ENCODE measurements at places on chromosomes 4 and X.

DNA sequence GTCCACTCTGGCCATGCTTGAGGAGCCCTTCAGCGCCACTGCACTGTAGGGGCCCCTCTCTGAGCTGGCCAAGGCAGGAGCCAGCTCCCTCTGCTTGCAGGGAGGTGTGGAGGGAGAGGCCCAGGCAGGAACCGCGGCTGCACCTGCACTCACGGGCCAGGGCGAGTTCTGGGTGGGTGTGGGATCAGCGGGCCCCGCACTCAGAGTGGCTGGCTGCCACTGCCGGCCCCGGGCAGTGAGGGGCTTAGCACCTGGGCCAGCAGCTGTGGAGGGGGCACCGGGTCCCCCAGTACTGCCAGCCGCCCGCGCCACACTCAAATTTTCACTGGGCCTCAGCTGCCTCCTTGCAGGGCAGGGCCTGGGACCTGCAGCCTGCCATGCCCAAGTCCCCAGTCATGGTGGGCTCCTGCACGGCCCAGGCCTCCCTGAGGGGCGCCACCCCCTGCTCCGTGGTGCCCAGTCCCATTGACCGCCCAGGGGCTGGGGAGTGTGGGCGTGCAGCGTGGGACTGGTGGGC lies 347.2 kb upstream of the SPOCK3 start:
- DNase-seq, result no peak

DNA sequence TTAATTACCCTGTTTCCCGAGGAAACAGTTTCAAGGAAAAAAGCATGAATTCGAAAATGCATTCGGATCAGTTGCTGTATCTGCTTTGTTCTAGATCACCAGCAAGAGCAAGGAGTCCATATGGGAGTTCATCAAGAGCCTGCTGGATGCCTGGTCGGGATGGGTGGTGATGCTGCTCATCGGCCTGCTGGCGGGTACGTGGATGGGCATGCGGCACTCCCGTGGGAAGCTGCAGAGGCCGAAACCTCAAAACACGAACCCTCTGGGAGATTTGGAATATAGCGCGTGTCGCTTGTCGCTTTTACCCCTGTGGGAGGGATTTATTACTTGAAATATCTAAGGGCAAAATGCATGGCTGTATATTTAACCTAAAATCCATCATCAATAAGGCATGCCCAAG lies 30.6 kb downstream of the CLCN4 start:
- no peak for DNase-seq

GRCh38 chr4:159284113-159284512 lies 181.2 kb downstream of the RAPGEF2 start:
- no peak for DNase-seq

DNA sequence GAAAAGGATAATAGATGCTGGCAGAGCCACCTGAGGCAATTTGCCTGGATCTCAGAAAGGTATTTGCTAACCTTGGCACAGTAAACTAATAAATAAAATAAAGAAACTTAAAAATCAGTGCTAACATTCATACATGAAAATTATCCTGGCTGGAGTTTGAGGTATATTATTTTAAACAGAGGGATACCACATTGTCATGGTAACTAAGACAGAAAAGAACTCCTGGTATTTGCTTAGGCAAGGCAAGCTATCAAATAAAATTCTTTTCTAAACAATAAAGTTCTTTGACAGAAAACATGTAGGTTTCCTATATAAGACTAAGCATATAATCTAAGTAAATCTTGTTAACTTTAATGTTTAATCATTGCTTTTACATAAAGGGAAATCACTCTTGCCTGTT lies 218.8 kb downstream of the MAGEB17 start:
- DNase-seq, result no peak

DNA sequence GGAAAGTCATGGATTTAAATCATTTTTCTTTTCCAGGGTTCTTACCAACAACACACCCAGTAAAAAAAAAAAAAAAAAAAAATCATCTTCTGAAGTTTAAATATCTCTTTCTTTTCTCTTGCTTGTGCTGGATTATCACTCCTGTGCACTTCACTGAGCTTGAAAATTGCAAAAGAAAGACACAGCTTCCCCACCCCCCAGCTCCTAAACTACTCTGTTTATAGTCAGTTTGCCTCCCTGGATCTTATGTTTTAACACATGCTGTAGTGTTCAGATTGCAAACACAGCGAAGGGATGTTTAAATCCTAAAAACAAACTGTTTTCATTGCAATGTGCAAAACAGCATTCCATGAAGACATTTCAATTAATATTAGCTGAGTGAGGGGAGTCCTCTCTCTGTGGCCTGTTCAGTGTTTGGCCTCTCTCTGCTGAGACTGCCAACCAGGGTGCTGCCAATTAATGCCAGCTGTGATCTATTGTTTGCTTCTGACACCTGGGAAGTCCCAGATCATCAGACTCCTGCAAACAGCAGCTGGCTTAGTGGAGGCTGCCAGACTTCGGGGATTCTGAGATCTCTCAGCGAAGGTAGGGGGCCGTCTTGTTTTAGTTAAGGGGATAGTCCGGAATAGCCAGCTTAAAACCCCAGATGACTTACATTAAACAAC lies 171.1 kb upstream of the PITX2 start:
- no peak for DNase-seq

- DNase-seq, result no peak
These were observed 50.0 kb downstream of the CCNI start for GRCh38 chr4:77025643-77026321.

- no peak for DNase-seq
These were observed 132.5 kb upstream of the ZCCHC13 start for GRCh38 chrX:74171465-74171864.

GRCh38 chr4:162323919-162324318 lies 160.1 kb upstream of the FSTL5 start:
- DNase-seq, result no peak

DNA sequence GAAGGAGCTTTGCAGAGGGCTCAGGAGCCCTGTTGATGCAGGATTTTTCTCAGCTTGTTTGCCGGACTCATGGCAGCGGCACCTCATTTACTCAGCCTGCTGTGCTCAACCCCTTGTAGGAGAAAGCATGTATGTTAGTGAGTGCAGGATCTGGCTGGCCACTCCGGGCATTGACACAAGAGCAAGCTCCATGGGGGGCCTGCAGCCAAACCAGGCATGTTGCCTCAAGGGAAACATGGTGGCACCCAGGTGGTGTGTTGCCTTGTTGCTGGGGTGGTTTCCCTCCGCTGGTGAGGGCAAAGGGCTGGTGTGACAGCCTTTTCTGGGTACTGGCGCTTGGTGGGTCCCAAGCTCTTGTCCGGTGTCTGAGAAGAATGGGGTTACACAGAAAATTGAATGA lies 189.3 kb upstream of the ANXA3 start:
- DNase-seq, result no peak

DNA sequence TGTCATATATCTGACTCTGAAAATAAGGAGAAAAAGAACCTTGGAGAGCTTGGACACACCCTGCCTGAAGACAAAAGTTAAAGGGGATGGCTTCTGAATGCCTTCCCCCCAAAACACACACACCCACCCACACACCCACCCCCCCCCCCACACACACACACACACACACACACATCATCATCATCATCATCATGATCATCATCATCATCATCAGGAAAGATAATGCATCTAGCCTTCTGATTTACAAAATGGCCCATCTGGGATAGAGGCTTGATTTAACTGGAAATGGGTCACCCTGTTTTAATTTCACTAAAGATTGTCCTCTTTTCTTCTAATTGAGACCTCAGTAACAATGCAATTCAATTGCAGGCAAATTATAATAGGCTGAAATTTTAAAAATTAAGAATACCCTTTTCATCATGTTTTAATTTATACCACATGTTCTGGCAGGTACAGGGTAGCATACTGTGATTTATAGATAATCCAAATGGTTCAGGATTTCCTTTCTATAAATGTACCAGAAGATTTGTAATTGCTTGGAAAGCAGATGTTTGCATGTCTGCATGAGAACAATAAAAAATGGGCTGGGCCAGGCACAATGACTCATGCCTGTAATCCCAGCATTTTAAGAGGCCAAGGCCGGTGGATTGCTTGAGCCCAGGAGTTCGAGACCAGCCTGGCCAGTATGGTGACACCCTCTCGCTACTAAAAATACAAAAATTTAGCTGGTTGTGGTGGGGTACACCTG lies 56.5 kb downstream of the TRIM2 start:
- no peak for DNase-seq

DNA sequence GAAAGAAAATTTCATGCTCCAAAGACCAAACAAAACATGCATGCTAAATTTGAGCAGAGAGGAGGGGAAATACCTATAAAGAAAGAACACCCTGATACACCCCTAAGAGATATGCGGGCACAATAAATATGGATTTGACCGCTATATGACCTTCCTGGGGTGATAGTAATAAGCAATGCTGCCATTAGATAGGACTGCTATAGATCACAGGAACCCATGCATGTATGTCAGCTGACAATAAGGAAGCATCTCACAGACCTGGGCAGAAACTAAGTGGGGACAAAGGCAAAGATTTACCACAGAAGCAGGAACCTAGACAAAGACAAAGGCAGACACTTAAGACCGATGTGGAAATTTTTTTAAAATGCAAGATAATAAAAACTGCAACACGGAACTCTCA lies 21.3 kb downstream of the ZNF721 start:
- DNase-seq, result no peak

- no peak for DNase-seq
These were observed 434.7 kb downstream of the GRIA2 start for GRCh38 chr4:157655096-157655809.

GRCh38 chrX:149456476-149457245 lies 48.4 kb downstream of the IDS start:
- DNase-seq, result no peak

DNA sequence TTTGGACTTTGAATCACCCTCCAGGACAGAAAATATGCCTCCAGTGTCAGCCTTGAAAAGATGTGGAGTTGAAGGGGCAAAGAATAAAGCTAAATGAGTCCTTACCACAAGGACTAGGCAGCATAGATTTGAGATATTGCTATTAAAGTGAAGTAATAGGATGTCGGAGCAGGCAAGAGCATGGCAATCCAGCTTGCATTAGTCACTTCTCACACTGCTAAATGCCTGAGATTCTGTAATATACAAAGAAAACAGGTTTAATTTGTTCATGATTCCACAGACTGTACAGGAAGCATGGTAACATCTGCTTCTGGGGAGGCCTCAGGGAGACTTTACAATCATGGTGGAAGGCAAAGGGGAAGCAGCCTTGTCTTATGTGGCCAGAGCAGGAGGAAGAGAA lies 109.8 kb upstream of the PCDH7 start:
- no peak for DNase-seq

DNA sequence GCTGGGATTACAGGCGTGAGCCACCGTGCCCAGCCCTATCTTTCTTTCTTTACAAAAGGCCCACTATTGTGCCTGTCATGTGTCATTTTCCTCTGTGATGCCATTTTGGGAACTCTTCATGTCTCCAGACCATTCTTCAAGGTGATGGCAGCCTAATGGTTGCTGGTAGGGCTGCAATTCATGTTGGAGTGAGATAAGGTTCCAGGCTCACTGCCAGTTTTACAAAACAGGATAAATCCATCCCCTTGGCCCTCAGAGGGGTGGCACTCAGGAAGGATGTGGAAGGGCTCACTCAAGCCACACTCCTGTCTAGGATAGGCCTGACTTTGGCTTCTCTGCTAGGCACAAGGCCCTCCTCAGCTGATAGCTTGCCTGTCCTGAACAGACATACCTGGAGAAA lies 3.8 kb downstream of the TCEAL9 start:
- DNase-seq, result no peak

GRCh38 chr4:150067859-150068258 lies 10.4 kb upstream of the DCLK2 start:
- DNase-seq, result no peak

GRCh38 chrX:26138274-26138673 lies at the start of gene MAGEB18:
Gene MAGEB18 (plus strand): TSS chrX:26138343. CDS start chrX:26138986, 643 bp downstream.
- no peak for DNase-seq

DNA sequence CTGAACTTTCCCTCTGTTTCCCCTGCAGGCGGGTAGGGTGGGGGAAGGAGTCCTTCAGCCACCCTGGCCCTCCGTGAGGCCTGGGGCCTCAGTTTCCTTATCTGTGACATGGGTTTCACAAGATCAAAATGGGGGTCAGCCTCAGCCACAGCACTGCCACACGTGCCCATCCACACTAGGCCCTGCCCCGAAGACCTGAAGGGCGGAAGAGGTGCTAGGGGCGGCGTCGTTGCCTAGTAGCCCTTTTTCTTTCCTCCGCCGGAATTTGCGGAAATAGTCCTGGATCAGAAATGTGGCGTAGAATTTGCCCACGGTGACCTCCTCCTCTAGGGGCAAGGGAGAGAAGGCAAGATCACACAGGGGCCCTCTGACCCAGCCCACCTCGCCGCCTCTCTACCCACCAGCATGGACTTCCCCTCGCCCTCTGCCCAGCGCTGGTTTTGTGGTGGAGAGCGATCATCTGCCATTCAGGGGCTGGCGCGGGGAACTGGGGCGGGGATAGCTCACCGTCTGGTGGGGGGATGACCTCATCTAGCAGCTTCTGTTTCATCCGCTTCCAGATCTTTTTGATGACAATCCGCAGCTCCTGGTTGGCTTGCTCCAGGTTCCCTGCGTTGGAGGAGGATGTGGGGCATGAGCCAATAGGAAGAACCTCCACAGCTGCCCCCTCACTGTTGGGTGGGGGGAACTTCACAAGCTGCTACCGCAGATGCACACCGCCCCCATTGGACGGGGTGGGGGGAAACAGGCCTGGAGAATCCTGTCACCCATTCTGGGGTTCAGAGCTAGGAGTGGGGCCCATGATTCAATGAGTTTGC lies 9.7 kb upstream of the SYP start:
- DNase-seq, result no peak

DNA sequence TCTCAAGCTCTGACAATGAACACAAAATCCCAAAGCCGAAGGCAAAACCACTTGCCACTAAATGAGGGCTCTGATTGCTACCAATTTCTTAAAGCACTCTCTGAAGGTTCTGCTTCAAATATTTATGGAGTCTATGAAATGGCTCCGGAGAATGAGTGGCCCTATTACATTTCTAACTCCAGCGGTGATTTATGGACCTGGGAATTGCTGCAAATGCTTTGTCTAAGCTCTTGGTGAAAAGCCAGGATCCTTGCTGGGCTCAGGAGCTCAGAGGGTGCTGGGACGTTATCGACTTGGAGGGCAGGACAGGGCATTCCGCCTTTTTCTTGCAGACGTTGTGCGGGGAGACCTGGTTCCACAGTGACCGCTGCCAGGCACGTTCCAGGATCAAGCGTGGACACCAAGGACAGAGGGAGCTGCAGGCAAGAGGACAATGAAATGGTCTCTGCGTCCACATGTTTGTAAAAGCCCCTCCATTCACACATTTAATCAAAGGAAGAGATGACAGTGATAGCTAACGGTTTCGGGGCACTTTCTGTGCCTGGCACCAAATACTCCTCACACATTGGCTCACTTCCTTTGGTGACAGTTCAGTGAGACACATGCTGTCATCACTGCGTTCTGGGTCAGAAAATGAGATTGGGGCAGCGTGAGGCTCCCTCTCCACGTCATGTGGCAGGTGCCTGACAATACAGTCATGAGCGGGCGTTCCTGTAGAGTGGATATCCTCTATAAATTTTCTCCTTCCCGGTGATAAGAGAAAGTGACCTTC lies 58.8 kb downstream of the C4orf50 start:
- no peak for DNase-seq

DNA sequence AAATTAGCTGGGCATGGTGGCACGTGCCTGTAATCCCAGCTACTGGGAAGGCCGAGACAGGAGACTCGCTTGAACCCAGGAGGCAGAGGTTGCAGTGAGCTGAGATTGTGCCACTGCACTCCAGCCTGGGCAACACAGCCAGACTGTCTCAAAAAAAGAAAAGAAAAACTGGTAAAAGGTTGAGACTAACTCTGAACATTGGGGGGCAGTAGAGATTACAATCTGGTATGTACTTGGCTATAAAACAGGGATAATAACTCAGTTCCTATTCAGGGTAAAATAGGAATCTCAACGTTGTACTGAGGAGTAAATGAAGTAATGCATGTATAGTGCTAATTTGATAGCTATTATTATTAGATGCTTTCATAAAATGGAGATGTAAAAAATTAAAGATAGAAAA lies 12.5 kb upstream of the KLF8 start:
- no peak for DNase-seq
